ENCODE measurements at places on chromosomes 2 and 18.

DNA sequence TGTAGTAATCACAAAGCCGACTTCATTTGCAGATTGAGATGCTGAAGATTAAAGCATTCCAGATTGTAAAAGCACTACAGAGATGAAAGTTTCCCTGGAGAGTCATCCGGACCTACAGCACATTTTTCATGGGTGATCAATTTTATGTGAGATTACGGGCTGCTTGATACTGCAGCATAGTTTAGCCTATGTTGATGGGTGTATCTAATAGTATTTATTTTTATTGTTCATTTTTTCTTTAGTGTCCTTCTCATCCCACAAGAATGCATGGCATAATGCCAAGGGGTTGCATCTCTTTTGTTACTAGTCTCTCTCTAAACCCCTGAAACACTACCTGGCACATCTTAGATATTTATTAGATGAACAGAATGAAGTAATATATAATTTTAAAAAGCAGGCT, 240.4 kb downstream of the MBD2 start:
- no peak for DNase-seq
- H3K4me3 ChIP-seq: no peak overlapping the region
- H3K27ac ChIP-seq: no peak overlapping the region
- no peaks in the 10 kb centered on the region for H3K36me3 ChIP-seq
- H3K4me1 ChIP-seq: no peaks in the 10 kb centered on the region

GRCh38 chr2:9280224-9280623, 73.6 kb downstream of the ASAP2 start:
- DNase-seq: peak; percentile 33
- peaks cover 5% of the 10 kb centered on the region for H3K36me3 ChIP-seq
- peaks cover 9% of the 10 kb centered on the region for H3K4me1 ChIP-seq
- H3K4me3 ChIP-seq: no peak overlapping the region
- H3K27ac ChIP-seq: no peak overlapping the region

GRCh38 chr2:216350214-216350791, 22.0 kb downstream of the MARCHF4 start:
- DNase-seq: no peak
- H3K4me3 ChIP-seq: no peak overlapping the region
- no peaks in the 10 kb centered on the region for H3K36me3 ChIP-seq
- H3K4me1 ChIP-seq: no peaks in the 10 kb centered on the region

DNA sequence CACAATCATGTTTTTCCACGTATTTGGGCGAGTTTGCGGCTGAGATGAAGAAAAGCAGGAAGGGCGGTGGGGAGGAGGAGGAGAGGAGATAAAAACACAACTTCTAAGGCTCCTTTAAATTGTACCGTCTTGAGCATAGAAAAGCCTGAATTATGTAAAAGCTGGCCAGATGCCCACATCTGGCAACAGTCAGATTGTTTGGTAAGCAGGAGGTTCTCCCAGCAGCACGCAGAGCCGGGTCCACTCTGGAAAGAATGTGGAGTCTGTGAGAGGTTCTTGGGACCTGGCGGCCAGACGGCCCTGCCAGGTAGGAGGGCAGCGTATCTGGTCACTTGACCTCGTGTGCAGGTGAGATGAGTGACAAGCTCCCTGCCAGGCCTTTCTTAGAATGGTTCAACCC, 215.3 kb upstream of the APCDD1 start:
- no peak for DNase-seq
- no peaks in the 10 kb centered on the region for H3K27me3 ChIP-seq
- H3K4me1 ChIP-seq: no peaks in the 10 kb centered on the region
- H3K4me3 ChIP-seq: no peak overlapping the region
- H3K27ac ChIP-seq: no peak overlapping the region

GRCh38 chr2:99762714-99763113, 272.9 kb upstream of the REV1 start:
- no peaks in the 10 kb centered on the region for H3K36me3 ChIP-seq
- H3K27me3 ChIP-seq: no peaks in the 10 kb centered on the region
- H3K27ac ChIP-seq: no peak overlapping the region
- no peaks in the 10 kb centered on the region for H3K4me1 ChIP-seq
- DNase-seq: no peak

DNA sequence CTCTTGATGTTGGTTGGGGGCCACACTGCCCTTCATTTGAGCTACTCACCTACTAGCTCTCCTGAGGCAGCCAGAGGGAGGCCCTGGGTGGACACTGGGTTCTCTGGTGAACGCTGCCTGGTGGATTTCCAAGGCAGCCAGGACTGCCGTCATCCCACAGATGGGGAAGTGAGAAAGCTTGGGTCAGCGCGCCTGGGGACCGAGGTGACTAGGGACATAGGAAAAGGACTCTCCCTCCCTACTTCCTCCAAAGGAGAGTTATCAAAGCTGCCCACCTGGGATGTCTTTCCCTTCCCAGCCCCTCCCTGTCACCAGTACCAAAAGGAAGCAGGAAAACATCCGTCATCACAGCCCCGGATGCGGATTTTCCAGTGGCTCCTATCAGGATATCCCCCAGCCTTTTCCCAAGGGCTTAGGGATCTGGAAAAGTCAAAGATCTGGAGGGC, 3.8 kb upstream of the SEMA4C start:
- H3K4me3 ChIP-seq: no peak overlapping the region
- peak overlapping the region; percentile 61 for H3K27ac ChIP-seq
- H3K27me3 ChIP-seq: no peaks in the 10 kb centered on the region
- H3K4me1 ChIP-seq: peaks cover 19% of the 10 kb centered on the region

DNA sequence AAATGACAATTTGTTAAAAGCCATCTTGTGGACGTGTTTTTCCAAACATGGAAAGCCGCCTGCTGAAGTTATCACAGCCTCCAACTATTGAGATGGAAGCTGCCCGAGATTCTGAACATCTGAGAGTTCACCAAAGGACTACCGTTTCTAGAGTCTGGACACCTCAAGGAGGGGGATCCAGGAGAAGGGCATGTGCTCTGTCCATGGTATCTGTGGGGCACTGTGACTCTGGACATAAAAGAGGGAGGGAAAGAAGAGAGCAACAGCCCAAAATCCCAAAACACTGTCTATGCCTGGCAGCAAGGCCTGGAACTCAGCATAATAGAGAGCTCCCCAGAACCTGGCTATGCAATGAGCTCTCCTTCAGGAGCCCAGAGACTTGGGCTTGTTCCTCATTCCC, 319.9 kb downstream of the EN1 start:
- no peak overlapping the region for H3K27ac ChIP-seq
- DNase-seq: no peak
- H3K27me3 ChIP-seq: no peaks in the 10 kb centered on the region
- H3K4me1 ChIP-seq: no peaks in the 10 kb centered on the region
- H3K36me3 ChIP-seq: no peaks in the 10 kb centered on the region

DNA sequence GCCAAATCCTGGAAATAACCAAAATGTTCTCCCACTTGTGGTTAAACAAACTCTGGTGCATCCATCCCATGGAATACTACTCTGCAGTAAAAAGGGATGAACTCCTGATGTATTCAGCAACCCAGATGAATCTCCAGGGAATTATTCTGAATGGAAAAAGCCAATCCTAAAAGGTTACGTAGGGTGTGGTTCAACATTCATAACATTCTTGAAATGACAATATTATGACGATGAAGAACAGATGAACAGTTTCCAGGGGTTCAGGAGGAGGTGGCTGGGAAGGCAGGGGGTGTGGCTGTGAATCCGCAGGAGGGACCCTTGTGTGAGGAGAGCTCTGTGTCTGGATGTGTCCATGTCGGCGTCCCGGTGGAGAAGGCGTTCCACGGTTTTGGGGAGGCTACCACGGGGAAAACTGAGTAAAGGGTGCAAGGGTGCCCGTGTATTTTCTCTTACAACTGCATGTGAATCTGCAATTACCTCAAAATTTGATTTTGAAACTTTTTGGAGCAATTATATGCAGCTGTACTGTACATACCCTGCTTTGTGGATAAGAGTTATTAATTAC, 47.3 kb downstream of the KCNG2 start:
- H3K4me3 ChIP-seq: no peak overlapping the region
- no peaks in the 10 kb centered on the region for H3K4me1 ChIP-seq
- H3K36me3 ChIP-seq: no peaks in the 10 kb centered on the region
- no peak for DNase-seq
- H3K27me3 ChIP-seq: no peaks in the 10 kb centered on the region
- H3K27ac ChIP-seq: no peak overlapping the region

- H3K36me3 ChIP-seq: no peaks in the 10 kb centered on the region
- no peak overlapping the region for H3K4me3 ChIP-seq
- peaks cover 5% of the 10 kb centered on the region for H3K4me1 ChIP-seq
- no peaks in the 10 kb centered on the region for H3K27me3 ChIP-seq
- DNase-seq: no peak
These were observed 173.2 kb downstream of the SOCS6 start for GRCh38 chr18:70462078-70462439.

DNA sequence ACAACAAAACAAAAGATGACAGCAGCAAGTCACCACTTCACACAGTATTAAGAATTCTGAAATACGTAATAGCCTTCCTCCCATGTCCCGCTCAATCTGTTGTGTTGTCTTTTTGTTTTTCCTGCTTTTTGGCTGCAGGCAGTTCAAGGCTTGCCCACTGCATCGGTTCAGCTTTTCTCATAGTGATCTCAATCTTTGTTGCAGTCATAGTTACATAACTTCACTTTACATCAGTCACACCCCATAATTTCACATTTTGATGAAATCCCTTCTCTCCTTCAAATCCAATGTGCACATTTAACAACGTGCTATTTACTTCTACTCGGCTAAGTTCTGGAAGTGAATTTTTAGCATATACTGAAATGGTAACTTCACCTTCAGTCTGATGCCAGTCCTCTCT, 33.8 kb upstream of the HAAO start:
- peaks cover 17% of the 10 kb centered on the region for H3K4me1 ChIP-seq
- no peak overlapping the region for H3K27ac ChIP-seq
- H3K4me3 ChIP-seq: no peak overlapping the region
- no peaks in the 10 kb centered on the region for H3K36me3 ChIP-seq
- no peak for DNase-seq

DNA sequence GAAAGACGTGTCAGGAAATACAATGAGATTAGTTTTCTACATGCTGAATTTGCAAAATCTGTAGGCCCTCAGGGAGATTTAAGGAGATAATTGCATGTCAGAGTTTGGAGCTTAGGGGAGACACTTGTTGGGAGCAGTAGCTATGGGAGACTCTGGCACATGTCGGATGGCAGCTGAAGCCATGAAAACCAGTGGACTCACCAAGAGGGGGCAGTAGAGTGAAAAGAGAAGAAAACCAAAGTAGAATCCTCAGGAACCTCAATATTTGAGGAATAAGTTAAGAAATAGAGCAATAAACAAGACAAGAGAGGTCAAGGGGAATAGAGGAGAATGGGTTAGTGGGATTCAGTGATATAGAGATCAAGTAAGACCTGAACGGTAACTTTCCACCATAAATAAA, 24.8 kb downstream of the RUFY4 start:
- H3K4me1 ChIP-seq: no peaks in the 10 kb centered on the region
- no peaks in the 10 kb centered on the region for H3K27me3 ChIP-seq
- H3K4me3 ChIP-seq: no peak overlapping the region

- no peak for DNase-seq
- no peaks in the 10 kb centered on the region for H3K27me3 ChIP-seq
- no peaks in the 10 kb centered on the region for H3K36me3 ChIP-seq
- H3K4me1 ChIP-seq: no peaks in the 10 kb centered on the region
- H3K4me3 ChIP-seq: no peak overlapping the region
These were observed 1606.3 kb downstream of the SUCLG1 start for GRCh38 chr2:82852787-82853186.

GRCh38 chr18:60500960-60501359, 128.4 kb upstream of the MC4R start:
- H3K36me3 ChIP-seq: no peaks in the 10 kb centered on the region
- H3K27me3 ChIP-seq: no peaks in the 10 kb centered on the region
- H3K4me3 ChIP-seq: no peak overlapping the region
- no peaks in the 10 kb centered on the region for H3K4me1 ChIP-seq
- no peak overlapping the region for H3K27ac ChIP-seq

DNA sequence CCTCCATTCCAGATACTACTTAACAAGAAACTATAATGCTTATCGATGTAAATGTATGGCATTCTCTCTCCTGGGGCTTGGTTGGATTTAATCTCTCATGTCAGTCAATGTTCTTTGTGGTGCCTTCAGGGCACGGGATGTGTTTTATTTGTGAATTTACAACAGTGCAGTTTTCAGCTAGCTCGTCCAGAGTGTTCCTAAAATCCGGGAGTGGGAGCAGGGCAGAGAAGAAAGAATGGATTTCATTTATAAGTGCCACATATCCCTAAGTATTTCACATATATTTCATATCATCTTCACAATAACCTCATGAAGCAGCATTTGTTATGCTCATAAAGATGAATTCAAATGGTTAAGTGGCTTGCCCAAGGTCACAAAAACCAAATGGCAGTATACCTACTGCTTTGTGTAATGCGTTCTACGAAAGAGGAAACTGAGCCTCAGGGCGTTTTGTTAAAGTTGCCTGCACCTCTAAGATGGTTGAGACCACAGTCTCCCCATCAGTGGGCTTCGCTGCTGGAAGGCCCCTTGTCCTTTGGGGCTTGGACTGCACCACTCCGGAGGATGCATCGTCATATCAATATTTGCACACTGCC, 134.7 kb upstream of the MGAT5 start:
- H3K4me1 ChIP-seq: peaks cover 7% of the 10 kb centered on the region
- H3K36me3 ChIP-seq: no peaks in the 10 kb centered on the region
- peak overlapping the region; percentile 95 for H3K27ac ChIP-seq
- DNase-seq: no peak
- no peaks in the 10 kb centered on the region for H3K27me3 ChIP-seq
- peak overlapping the region; percentile 98 for H3K4me3 ChIP-seq

DNA sequence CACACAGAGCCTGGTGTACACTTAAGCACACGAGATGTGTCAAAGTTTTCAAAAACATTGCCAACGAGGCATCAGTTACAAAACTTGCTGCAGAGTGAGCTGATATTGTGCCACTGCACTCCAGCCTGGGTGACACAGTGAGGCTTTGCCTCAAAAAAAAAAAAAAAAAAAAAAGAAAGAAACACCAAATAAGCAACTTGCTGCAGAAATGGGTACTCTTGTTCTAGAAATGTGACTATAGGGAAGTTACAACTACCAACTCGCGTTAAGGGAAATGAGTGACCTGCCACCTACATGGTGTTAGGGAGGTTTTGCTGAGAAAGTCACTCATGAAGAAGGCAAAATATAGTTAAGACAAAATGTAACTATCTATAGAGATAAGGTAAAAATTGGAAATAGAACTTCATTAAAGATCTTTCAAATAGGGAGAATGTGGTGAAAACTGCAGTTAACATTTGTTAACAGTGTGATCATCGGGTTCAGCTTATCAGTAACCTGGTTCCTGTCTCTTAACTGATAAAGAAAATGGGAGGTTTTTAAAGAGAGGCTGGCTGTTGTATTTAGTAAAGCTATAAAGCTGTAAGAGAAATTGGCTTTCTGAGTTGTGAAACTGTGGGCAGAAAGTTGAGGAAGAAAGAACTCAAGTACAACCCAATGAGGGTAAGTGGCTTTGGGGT, at the start of gene IL1RL1:
TSS of gene IL1RL1 (plus strand) at position 600 of the 677 bp plus-strand sequence. CDS start 26,702 bp downstream, outside the sequence.
- H3K4me1 ChIP-seq: no peaks in the 10 kb centered on the region
- no peaks in the 10 kb centered on the region for H3K27me3 ChIP-seq
- DNase-seq: no peak
- no peaks in the 10 kb centered on the region for H3K36me3 ChIP-seq
- H3K27ac ChIP-seq: no peak within 1 kb of the TSS

Measured in ascending aorta (tissue), 2 donors.